Cortex of kidney (tissue), 1 donor: ENCODE measurements at places on chromosomes 12 and 14.

DNA sequence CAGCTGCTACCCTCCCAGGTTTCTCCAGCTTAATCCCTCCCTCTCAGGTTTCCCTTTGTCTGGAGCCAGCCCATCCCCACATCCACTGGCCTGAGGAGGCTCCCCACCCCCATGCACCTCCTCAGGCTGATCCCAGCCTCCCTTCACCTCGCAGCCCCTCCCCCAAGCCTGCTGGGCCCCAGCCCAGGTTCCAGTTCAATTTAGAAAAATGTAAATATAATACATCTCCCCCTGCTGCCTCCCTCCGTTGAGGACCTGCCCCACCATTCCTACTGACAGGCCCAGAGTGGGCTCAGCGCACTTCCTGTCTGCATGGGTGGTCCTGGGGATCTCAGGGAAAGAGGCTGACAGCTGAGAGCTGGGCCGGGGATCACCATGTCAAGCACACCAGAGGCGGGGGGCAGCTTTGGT, 155.8 kb downstream of the NTF3 start:
- DNase-seq, result no peak

- DNase-seq, result no peak
Observed at GRCh38 chr14:56816574-56817391, 6.5 kb upstream of the OTX2 start.

- no peak for DNase-seq
Observed at GRCh38 chr14:95452893-95453712, 63.3 kb downstream of the SYNE3 start.

- no peak for DNase-seq
Observed at GRCh38 chr14:85344847-85345570, 184.9 kb upstream of the FLRT2 start.

DNA sequence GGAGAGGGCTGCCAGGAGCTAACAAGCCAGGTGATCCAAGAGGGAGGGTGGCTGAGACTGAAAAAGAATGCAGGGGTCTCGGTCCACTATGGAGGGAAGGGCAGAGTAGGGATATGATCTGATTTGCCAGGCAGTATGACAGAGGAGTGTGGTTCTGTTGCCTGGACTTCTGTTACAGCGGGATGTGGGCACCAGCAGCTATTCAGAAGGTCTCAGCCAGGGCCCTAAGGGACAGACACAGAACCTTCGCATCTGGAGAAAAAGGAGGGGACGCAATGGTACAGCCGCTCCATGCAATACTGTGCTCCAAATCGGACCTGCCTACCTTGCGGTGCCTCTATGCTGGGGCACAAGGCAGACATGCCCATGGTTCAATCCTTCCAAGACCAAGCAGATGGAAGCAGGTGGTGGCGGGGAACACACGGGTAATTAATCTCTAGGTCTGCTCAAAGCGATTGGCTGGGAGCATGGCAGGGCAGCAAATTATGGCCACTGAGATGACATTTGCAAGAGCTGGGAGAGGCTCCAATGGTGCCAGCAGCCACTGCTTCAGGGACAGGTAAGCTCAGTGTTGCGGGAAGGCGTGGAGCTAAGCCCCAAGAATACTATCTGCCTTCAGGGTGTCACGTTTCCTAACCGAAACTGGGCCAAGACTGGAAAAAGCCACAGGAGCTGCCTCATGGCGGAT, 185.5 kb downstream of the FOXN3 start:
- DNase-seq, result no peak

DNA sequence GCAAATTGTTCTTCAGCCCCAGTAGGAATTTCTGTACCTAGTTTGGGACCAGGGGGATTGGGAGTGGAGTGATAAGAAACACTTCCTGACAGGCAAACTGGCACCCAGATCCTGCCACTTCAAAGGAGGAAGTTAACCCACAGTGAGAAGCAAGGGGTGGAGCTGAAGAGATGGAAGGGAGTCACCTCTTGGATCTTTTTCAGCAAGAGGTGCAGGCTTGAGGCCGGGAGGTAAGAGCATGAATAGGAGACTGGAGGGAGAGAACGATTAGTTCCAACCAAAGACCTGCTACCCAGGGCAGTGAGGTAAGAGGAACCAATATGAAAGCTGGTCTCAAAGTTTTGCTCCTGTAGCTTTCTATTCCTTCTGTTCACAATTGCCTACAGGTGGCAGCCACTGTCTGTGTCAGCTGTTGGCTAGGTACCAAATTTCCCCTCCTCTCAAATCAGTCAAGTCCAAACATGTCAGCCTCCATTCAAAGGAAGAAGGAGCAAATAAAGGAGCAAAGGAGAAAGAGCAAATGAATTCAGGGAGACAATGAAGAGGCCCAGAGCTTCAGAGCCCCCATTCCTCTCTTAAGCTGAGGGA, 14.9 kb upstream of the TAC3 start:
- no peak for DNase-seq

DNA sequence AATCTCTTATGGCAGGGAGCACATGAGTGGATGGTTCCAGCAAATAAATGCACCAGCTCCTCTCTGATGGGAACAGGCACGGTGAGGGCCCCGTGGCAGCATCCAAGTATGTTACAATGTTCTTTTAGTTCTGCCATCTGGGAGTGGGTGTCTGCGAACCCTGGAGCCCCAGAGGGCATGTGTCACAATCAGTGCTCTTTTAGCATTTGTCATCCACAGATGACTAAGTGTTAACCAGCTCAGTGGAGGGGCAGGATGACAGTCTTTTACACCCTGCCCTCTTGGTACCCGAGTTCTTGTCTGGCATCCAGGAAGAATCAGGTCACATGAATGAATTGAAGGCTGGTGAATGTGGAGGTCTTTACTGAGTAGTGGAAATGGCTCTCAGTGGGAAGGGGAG, 560.4 kb upstream of the FLRT2 start:
- no peak for DNase-seq

GRCh38 chr12:913919-914698, 35.4 kb downstream of the RAD52 start:
- no peak for DNase-seq

DNA sequence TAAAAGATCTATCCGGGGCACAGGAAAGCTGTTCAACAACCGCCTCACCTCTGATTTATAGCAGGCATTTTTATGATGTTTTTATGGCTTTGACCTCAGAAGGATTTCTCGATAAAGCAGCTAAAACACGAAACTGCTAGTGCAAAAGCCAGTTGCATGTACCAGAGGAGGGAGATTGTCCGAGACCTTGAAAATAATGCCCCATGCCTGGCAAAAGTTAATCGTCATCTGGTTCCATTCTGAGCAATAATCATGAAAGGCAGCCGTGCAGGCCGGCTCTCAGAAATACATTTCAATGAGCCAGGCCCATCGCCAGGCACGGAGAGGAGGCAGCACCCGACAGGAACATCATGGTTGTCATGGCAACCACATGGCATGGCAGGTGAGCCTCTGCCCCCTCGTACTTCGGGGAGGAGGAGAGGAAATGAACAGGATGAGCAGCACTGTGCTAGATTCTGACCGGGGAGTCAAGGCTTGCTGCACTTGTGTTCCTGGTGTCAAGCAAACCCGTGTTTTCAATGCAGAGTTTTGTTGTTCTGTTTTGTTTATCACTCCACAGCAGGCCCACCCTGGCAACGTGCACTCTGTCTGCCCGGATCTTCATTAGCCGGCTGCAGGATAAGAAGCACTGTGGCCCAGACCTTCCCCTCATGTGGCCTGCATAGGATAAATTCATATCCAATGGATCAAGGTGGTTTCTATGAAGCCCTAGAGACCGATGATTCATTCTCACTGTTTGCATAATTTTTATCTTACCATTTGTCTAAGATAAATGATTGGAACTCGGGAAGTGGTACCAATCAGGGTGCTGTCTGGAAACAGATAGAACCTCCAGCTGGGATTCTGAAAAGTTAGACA, 160.2 kb downstream of the RIMBP2 start:
- DNase-seq, result no peak

- DNase-seq, result no peak
Observed at GRCh38 chr12:24075650-24076049, 126.2 kb upstream of the SOX5 start.

GRCh38 chr14:73342670-73343069, 105.4 kb downstream of the PAPLN start:
- no peak for DNase-seq

DNA sequence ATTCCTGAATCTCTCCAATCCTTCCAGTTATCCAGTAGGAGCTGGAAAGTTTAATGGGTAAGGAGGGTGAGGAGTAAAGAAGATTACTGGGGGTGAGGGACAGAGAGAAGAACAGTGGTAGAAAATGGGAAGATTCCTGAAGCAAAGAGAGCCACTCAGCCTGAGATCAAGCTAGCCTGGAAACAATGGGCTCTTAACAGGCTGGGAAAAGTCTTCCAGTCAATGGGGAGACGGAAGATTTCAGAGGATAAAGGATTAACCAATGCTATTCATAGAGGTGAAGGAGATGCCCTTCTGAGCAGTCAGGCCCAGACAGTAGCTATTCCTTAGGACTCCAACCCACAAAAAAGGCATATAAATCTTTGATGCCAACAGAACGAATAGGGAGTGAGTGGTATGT, 14.8 kb downstream of the GDF11 start:
- DNase-seq, result no peak

- DNase-seq, result no peak
Observed at GRCh38 chr12:30701056-30701455, 5.4 kb upstream of the IPO8 start.

DNA sequence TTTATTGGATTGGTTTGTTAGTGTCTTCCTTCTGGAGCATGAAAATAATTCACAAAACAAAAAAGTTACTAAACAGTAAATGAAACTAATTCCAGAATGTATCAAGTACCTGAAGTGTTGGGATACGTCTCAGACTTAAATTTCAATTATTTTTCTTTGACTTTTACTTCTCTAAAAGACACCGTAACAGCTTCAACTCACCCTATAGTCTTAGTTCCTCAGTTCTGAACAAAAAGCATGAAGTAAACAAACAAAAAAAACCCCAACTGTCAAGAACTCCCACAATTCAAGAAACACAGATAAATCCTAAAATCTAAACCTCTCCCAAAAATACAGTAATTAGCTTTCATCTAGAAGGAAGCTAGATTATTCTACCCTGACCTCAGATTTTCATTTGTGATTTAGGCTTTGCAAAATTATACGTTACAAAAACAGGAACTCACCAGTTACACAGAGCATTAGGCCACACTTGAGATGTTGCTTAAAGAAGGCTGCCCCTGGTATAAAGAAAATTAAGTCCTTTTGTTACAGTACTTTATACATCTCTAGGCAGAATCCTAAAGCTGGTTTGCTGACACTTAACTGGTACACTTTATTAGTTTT, 10.2 kb downstream of the HEATR5A start:
- DNase-seq, result no peak

- DNase-seq, result no peak
Observed at GRCh38 chr14:77143071-77143470, 1.5 kb upstream of the ZDHHC22 start.

DNA sequence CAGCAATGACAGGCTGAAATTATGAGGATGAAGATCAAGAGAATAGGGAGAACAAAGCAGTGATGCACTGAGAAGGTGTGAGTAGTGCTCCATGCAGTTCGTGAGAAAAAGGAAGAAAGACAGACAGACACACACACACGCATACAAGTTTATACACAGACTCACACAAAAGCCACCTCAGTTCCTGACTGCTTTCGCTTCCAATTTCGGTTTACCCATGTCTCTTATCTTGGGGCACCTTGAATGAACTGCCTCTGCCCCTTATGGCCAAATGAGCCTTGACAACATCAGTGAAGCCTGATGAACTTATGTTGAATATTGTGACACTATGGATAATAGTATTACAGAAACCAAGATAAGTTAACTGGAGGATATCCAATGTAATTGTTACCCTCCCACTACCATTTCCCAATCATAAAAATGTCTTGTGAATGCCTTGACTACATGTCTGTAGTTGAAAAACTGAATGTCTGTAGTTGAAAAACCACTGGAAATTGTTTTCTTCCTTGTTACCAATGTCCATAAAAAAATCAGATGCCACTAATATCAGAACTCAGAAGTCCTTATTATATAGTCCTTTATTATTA, 380.4 kb upstream of the DDHD1 start:
- no peak for DNase-seq

DNA sequence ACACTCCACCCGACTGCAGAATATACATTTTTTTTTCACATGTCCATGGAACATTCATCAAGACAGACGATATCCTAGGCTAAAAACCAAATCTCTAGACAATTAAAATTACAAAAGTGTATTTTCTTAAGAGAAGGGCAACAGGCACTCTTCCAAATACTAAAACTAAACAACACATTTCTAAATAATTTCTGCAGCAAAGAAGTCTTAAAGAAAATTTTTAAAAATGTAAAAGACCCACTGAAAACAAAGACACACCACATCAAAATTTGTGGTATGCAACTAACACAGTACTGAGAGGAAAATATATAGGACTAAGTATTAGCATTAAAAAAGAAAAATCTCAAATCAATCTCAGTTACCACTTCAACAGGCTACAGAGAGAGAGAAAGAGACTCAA, 570.0 kb downstream of the SLC16A7 start:
- DNase-seq, result no peak

GRCh38 chr12:104966677-104967076, 8.6 kb upstream of the SLC41A2 start:
- no peak for DNase-seq

DNA sequence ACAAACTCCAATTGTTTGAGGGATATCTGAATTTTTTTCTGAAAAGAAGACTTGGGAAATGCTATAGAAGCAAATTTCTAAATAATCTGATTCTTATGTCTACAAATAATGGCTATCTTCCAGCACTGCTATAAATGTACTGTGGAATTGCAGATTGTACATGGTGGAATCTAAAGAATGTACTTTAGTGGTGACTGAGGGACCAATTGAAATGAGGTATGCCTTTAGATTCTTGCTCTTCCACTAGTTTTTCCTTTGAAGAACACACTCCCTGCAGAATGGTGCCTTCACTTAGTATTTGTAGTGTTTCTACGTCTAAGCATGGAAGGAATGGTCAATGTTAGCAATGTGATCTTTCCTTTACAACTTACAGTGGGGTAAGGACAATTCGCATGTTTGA, 11.7 kb upstream of the PRB4 start:
- DNase-seq, result no peak

DNA sequence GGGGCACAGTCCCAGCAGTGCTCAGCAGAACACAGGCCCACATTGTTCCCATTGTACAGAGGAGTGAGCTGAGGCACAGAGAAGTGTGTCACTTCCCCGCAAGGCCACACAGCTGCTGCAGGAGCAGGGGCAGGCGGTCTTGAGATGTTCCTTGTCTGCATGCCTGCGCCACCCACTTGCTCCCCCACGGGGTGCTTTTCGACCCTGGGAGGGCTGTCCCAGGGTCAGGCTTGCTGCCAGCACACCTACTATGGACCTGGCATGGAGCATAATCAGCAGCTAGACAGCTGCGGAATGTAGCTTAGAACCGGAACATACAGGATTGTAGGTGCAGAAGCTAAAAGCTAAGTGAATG, 7.8 kb upstream of the EP400 start:
- no peak for DNase-seq

- DNase-seq, result no peak
Observed at GRCh38 chr12:75476071-75476470, 4.5 kb upstream of the GLIPR1 start.

GRCh38 chr14:105646175-105646574, 119.8 kb downstream of the TMEM121 start:
- no peak for DNase-seq
